GM10248 (cell line): ENCODE measurements at places on chromosomes 2 and 18.

DNA sequence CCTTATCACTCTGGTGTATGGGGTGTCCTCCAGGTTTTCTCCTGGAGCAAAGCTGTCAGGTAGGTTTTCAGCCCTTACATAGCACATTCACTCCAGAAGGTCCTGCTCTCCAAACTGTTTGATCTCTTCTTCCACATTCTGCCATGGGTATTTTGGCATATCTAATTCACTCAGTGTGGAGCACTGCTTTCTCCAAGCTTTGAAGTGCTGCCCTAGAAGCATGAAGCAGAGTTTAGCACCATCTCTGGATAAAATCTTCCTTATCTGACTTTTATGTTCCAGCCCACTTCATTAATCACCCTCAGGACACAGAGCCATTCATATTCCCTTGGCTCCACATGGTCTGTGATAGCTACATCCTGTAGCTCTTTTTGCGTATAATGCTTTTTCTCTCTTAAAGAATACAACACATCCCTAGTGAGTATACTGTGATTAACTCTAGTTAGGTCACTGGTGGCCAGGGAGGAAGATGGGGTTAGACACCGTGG lies 56.7 kb upstream of the ARHGAP28 start:
- DNase-seq: no peak

DNA sequence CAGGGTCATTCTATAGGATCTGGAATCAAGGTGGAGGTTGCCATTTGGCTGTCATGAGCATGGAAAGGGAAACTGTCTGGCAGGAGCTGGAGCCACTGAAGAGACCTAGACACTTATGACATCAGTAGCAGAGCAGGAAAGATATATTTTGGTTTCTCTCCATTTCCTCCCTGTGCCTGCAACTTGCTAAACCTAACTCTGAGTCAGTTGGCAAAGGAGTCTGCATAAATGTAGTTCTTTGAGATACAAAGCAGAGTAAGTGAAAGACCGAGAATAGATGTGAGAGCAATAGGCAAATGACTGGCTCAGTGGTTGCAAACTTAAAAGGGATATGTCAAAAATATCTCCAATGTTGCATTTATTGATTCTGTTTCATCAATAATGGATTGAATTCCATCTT lies 757.7 kb downstream of the KCNJ3 start:
- no peak for DNase-seq

- no peak for DNase-seq
These were observed 75.9 kb downstream of the ITGB1BP1 start for GRCh38 chr2:9347411-9347881.

DNA sequence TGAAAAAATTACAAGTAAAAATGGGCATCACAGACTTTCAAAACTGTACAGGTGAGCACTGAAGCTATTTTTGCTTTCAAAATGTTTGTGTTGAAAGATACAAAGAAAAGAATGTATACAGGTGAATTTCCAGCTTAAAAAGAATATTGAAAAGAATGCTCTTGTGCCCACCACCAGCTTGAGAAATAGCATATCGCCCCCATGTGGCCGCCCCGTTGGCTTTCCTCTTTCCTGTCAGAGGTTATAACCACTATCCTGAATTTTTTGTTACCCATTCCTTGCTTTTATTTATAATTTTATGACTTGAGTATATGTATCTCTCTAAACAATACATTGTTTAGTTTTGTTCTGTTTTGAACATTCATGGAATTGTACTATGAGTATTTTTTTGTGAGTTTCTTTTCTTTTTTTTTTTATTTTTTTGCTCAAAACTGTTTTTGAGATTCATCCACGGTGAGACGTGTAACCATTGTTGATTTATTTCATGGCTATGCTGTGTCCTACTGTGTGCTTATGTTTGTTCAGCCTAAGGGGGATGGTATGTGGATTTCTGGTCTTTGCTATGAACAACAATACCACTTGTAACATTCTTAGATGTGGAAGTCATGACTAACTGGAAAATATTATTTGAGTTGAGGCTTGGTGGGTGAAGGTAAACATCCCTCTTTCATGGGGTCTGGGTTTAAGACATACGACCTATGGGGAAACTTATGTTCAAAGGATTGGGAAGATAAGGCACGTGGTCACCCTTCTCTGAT lies 11.6 kb downstream of the TRPM8 start:
- no peak for DNase-seq

GRCh38 chr2:241858206-241859016 lies at the start of gene PDCD1:
TSS of gene PDCD1 (minus strand) at chr2:241858894. CDS start at chr2:241858838, 56 bp downstream.
- DNase-seq: peak; percentile 86

- DNase-seq: no peak
These were observed 135.9 kb downstream of the CYP26B1 start for GRCh38 chr2:72011791-72012190.

GRCh38 chr2:89818873-89819272 lies 1127.4 kb downstream of the RPIA start:
- DNase-seq: no peak

DNA sequence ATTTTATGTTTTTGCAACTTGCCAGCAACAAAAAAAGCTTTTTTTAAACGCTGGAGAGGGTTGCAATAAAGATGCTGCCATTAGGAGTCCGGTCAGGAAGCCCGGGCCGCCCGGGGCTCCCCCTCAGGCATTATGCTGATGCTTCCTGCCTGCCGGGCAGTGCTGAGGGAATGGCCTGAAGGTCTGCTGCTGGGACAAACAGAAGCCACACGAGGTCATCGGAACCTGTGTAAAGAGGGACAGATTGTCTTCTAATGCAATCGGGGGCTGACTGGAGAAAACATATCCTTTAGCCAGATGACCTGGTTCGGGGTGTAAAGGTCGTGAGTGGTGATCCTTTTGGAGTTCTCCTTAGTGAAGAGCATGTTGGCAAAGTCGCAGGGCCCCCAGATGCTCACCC lies 2.3 kb downstream of the IMPA2 start:
- no peak for DNase-seq

GRCh38 chr2:37802899-37803379 lies 122.1 kb upstream of the RMDN2 start:
- no peak for DNase-seq

- no peak for DNase-seq
These were observed 21.4 kb upstream of the HAAO start for GRCh38 chr2:42813763-42814162.

DNA sequence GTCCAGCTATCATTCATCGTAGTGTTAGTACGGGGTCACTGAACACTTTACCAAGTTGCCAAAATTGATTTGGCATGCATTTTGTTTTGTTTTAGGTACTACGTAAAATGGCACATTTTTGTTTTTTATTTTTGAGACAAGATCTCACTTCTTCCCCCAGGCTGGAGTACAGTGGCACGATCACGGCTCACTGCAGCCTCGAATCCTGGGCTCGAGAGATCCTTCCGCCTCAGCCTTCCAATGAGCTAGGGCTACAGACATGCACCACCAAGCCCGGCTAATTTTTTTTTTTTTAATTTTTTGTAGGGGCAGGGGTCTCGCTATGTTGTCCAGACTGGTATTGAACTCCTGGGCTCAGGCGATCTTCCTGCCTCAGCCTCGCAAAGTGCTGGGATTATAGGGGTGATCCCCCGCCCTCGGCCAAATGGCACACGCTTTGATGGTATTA lies 786 bp downstream of the TAF1B start:
- DNase-seq: no peak

GRCh38 chr18:3610813-3611212 lies 160.8 kb downstream of the TGIF1 start:
- DNase-seq: no peak

DNA sequence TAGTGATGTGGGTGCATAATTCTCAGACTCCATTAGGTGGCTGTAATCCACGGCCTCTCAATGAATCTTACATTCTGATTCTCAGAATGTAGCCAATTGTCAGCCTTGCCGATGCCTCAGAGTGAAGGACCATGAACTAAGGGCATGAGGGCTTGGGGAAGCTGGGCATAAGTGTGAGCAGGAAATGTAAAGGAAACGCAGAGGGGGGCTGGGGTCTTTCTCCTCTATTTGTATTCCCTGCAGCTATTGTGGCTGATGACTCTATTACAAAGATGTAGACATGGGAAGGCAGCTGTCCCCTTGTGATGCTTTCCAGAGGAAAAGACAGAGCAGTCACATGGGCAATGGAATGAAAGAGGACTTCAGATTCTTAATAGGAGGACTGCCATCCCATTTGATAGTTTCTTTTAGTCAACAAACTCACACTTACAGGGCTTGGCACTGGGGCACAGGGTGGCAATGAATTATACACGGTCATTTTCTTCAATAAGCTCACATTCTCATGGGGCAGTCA lies 353.2 kb upstream of the PKDCC start:
- no peak for DNase-seq

GRCh38 chr2:26024260-26024659 lies 9.6 kb upstream of the RAB10 start:
- DNase-seq: no peak

DNA sequence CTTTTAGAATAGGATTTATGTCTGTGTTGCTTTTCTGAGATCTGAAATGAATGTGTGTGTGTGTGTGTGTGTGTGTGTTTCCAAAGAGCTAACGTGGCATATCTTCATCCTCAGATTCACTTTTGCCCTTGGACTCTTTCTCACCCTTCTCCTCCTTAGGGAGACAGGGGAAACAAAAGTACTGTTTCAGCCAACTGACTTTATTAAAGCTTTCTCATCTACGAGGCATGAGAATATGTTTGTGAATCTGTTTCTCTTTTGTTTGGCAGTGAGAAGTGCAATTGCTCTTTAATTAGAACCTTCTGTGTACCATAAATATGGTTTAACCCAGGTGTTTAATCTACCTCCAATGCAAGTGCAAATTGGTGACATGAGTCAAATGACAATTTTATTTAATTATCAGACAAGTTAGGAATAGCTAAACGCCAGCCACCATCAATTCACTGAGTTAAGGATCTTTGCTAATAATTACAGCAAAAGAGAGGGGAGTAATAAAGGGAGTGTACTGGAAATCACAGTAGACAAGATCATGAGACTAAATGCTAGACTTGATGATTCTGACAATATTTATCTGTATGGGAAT lies 186.4 kb upstream of the COL3A1 start:
- no peak for DNase-seq

- DNase-seq: no peak
These were observed 33.4 kb upstream of the PPP4R1 start for GRCh38 chr18:9647496-9648323.

- DNase-seq: peak; percentile 24
These were observed 32.2 kb downstream of the IKZF2 start for GRCh38 chr2:213119061-213119809.

GRCh38 chr2:137942833-137943677 lies 21.2 kb upstream of the HNMT start:
- DNase-seq: no peak

DNA sequence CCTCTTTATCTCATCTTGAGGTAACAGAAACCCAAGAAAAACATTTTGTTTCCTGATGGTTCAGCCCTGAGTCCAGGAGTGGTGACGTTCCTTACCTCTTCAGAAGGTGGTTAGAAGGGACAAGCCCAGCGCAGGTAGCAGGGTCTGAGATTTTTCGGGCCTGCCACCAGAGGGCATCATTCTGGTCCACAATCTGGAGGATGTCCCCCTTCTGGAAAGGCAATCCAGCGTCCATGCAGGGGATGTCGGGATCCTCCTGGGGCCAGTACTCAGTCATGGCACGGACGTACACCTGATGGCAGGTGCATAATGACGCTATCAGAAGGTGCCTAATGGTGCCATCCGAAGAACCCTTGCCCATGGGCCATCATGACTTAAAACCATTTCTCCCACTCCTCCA lies 17.7 kb downstream of the MPP4 start:
- DNase-seq: peak; percentile 37

GRCh38 chr2:2331881-2332280 lies 806 bp upstream of the MYT1L start:
- DNase-seq: no peak

DNA sequence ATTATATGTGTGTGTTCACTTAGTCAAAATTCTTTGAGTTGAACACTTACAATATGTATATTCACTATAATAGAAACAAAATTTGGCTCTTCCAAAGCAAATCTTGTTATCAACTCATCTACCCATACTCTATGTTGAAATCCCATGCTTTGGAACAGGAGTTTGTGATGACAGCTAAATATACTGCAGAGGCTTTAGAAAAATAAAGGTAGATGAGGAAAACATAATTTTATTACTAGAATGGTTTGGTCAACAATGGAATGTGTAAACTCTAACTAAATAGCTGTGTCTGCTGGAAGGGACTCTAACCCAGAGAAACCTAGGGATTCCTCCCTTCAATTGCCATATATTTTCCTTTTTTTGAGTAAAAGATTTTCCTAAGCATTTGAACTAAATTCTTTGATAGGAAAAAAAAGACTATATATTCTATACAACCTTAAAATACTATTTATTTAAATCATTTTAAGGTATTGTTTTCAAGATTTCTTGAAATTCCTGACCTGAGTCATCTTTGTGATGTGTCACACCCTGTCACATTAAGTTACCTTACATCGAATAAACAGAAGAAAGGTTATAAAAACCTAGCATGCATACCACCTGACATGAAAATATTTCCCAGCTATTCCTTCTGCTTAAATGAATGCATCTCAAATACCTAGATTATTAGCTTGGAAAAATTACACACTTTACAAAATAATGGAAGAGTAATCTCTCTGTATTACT lies 175.5 kb downstream of the OTX1 start:
- DNase-seq: no peak

DNA sequence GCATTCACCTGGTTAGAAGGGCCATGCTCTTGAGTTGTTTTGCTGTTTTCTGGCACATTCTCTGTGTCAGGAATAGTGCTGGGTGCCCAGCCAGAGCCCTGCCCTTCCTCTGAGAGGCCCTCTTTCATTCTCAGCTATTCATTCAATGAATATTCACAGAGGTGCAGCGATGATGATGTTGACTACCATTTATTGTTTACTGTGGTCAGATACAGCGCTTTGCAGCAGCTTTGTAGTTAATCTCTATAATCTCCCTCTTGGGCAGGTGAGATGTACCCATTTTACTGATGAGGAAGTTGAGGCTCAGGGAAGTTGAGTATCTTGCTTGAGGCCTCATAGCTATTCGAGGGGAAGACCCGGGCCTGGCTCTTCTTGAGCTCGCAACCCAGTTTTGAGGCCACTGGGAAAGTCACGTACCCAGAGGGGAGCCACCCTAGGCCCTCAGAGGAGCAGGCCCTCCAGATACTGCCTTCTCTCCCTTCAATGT lies 9.9 kb downstream of the INHBB start:
- DNase-seq: no peak

DNA sequence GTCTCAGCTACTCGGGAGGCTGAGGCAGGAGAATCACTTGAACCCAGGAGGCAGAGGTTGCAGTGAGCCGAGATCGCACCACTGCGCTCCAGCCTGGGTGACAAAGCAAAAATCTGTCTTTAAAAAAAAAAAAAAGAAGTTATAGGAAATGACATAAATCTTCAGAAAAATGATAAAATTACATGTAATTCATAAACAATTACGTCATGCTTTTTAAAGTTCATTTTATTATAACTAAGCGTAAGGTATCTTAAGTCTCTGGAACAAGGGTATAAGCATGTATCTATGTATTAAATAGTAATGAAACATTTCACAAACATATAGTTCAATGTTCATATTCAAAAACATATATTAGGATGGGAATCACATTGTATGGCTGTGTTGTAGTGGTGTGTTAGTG lies 425.9 kb downstream of the SPAG16 start:
- no peak for DNase-seq

DNA sequence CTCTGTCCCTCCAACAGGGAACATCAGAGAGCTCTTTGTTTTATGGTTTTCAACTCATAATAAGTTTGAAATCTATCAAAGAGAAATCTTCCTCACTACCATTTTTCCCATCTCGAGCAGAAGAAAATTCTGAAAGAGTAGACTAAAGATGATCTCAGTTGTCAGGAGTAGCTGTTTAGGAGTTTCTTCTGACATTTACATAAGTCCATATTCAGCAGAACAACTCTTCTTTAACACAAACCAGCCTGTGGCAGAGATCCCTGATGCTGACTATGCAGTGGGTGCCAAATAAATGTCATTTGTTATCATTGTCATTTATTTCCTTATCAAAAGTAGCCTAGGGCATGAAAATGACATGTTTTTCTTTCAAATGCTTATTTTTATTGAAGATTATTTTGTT lies 380.7 kb downstream of the MBD2 start:
- no peak for DNase-seq
